SJSA1 (cell line): ENCODE measurements at places on chromosomes 11 and 22. TPM values are rescaled to one million over a fixed set of nuclear protein-coding genes. Genes with fewer than 3 reads are reported as not detected.

HBB gene
- not detected in 2 replicates for total RNA-seq

SOX6 gene
- total RNA-seq = 6.5 and 18.5 TPM in 2 replicates

CSNK2A3 gene
- 0.53 and 2.3 TPM in 2 replicates for total RNA-seq

TSG101 gene
- total RNA-seq = 27.3 and 55.9 TPM in 2 replicates

COMMD9 gene
- 58.3 and 72.1 TPM in 2 replicates for total RNA-seq

MUC15 gene
- not detected in 2 replicates for total RNA-seq

OR8B3 gene
- not detected in 2 replicates for total RNA-seq

PHOX2A gene
- total RNA-seq = not detected in 2 replicates

RAG2 gene
- not detected in 2 replicates for total RNA-seq

OR52N4 gene
- total RNA-seq = not detected in 2 replicates

OR51B4 gene
- total RNA-seq = not detected in 2 replicates

SMC1B gene
- not detected in 2 replicates for total RNA-seq

SCGB1C1 gene
- not detected in 2 replicates for total RNA-seq

TENM4 gene
- not detected in 2 replicates for total RNA-seq

RGL4 gene
- total RNA-seq = not detected in 2 replicates

INSC gene
- 0.26 TPM in 1 of 2 replicates, not detected in the other for total RNA-seq

NXPE4 gene
- total RNA-seq = not detected in 2 replicates

CELSR1 gene
- 0.41 and 1.1 TPM in 2 replicates for total RNA-seq

CALCA gene
- total RNA-seq = not detected in 2 replicates

INS gene
- total RNA-seq = not detected in 2 replicates

OR5B21 gene
- not detected in 2 replicates for total RNA-seq

DGCR6 gene
- total RNA-seq = 0.95 and 1.9 TPM in 2 replicates

CWF19L2 gene
- total RNA-seq = 5.6 and 6.6 TPM in 2 replicates

CCDC15 gene
- 2.2 and 2.7 TPM in 2 replicates for total RNA-seq

KRTAP5-6 gene
- total RNA-seq = not detected in 2 replicates

CECR2 gene
- not detected in 2 replicates for total RNA-seq

ARHGEF17 gene
- total RNA-seq = 8.3 and 14.6 TPM in 2 replicates

CLDN5 gene
- not detected in 2 replicates for total RNA-seq

BTBD18 gene
- not detected in 2 replicates for total RNA-seq

OR6T1 gene
- not detected in 2 replicates for total RNA-seq

MS4A3 gene
- total RNA-seq = not detected in 2 replicates

SHISAL1 gene
- 1.5 and 2.4 TPM in 2 replicates for total RNA-seq

HSD17B12 gene
- 76.9 and 96.9 TPM in 2 replicates for total RNA-seq
